ENCODE measurements at places on chromosomes 7 and 10.

DNA sequence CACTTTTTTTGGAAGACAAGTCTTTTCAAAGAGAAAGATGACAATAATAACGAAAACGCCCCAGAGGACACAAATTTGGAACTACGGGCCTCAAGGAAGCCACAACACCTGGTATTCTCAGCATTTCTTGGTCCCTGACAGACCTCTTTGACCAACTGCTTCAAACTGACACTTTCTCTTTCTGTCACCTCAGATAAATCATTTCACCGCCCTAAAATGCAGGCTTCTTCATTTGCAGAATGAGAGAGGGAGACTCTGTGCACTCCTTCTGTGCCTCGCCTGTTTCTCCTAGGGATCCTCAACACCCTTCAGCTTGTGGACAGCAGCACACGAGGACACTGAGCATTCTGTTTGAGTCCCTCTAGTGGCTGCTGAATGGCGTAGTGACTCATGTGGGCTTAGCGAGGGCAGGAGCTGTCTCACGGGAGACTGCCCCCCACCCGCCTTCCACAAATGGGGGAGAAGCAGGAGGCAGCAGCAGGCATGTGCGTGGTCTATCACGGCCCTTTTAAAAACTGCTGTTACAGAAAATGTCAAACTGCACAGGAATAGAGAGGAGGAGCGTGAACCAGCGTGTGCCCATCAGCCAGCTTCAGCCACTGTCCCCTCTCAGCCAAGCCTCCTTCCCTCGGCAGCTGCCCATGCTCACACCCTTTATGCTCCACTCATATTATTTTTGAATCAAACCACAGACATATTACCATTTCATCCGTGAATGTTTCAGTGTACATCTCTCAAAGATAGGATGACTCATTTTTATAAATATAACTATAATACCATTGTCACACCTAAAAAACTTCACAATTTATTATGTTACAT is 41.4 kb downstream of the GSDME start:
- no peak for DNase-seq

GRCh38 chr10:50367732-50368131 is 116.4 kb upstream of the ASAH2 start:
- DNase-seq: peak; percentile 21

DNA sequence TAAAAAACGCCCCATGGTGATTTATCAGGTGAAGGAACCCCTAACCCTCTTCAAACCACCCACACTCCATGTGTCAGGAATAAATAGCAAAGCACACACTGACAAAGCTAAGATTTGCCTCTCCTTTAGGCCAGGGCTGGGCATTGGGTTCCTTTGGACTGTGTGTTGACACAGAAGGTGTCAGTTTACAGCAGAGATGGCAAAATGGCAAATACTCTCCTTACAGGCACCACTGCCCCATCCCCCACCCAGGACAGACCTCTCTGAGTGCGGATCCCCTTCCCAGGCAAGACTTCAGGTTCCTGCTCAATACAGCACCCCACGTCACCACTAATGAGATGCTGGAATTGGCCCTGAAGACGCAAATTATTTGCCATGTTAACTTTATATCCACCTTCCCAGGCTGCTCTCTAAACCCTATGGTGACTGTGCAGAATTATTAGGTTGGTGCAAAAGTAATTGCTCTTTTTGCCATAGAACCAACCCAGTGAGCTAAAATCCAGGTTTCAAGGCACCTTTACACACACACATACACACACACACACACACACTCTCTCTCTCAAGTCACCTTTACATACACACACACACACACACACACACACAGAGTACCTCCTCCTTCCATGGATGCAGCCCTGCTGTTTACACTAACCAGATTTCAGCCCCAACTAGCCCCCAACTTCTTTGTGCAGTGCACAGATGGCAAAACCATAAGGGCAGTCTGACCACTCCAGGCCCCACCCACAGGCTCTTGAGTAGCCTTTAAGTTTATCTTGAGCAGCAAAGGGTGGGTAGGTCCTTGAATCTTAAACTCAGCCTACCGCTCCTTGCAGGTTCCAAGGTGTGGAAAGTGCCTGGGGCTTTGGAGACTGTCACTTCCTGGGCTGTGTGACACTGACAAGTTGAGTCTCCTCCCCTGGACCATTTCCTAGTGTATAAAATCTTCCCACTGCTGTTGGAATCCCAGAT is 4.0 kb upstream of the ZCCHC24 start:
- no peak for DNase-seq

GRCh38 chr7:121525155-121525819 is 129.2 kb upstream of the FAM3C start:
- DNase-seq: no peak

DNA sequence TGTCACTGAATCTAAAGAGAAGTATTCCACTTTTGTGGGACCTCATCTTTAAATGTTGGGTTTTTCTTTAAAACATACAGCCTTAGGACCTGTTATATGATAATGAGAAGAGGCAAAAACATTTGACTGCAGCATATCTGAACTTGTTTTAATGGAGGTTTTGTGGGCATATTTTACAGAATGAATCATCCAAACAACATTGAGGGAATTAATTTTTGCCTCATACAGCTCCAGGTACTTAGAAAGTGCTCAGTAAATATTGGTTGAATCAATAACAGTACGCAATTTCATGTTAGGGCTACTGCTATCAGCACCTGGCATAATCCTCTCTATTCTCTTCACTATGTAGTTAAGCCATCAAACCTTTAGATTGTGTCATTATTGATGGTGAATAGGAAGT is 115.9 kb downstream of the MALRD1 start:
- no peak for DNase-seq

GRCh38 chr10:3465406-3465891 is 292.9 kb upstream of the PITRM1 start:
- peak; percentile 43 for DNase-seq

DNA sequence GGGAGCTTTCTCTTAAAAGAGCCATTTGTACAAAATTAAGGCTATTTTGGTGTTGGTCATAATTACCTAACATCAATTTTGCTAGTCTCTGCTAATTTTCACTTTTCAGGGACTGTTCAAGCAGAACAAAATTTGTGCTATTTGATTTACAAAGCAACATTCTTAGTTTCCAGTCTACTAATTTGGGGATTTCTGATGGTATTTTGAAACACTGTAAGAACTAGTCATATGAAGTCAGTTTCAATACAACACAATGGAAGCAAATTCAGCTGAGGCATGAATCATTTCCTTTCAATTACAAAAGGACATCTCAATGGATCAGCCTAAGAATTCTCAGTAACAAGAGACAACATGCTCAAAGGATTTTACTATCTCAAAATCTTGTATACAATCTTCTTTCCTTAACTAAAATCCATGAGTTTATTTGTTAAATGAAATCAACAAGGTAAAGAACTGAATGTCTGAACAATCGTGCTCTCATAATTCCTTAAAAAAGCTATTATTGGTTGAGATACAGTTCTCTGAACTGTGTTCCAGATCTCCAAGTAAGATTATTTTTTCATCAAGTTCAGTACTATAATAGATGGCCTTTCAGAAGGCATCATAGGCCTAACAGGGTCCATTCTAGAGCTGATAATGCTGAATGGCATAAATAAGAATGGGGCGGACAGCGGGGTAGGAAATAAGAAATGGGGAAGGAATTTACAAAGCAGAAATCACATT is 144.6 kb downstream of the NRCAM start:
- peak; percentile 59 for DNase-seq

DNA sequence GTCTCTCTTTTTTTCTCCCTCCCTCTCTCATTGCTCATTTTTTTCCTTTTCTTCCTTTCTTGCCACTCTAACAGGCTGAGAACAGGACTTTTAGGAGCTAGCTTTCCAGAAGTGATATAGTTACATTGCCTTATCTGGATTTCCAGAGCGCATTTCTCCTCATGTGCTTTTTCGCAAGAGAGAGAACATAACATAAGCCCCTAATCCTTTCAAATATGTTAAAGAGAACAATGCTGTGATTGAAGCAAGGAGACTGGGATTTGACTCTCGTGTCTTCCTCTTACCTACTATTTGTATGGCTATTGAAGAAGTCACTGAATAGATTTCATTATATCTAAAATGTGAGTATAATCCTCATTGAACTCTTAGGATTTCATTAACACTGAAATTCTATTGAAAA is 101.2 kb upstream of the PRPS1L1 start:
- no peak for DNase-seq

GRCh38 chr10:7193369-7193768 is 217.5 kb downstream of the SFMBT2 start:
- no peak for DNase-seq

DNA sequence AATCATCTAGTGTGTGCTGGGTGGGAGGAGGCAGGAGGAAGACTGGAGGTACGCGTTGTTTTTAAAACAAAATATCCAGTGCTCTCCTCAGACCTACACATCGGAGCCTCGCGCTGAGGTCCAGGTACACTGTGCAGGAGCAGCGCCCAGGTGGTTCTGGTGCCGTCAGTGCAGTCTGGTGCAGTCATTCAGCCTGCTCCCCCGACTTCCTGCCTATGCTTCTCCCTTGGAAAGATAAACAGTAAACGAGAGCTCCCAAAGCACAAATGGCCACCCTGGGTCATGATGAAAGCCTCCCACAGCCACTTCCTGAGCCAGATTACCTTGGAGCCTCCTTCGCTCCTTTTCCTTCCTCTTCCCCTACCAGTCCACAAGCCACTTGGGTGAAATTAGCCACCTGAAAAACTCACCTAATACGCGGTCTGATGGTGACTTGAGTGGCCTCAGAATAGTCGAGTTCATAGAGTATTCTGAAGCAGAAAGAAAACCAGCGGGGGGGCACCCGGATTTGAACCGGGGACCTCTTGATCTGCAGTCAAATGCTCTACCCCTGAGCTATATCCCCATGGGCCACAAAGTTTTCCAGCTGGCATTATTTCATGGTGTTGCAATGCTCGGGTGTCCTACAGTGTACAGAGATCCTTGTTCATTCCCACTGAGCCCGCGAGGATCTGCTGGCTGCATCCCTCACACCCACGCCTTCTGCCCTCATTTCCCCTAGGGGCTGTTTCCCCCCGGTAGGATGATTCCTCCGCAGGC is 82.5 kb downstream of the ZNF467 start:
- DNase-seq: peak; percentile 91

- no peak for DNase-seq
Measured at GRCh38 chr7:112076324-112076723, 129.9 kb downstream of the DOCK4 start.

- no peak for DNase-seq
Measured at GRCh38 chr10:95411635-95412034, 120.8 kb upstream of the PDLIM1 start.

DNA sequence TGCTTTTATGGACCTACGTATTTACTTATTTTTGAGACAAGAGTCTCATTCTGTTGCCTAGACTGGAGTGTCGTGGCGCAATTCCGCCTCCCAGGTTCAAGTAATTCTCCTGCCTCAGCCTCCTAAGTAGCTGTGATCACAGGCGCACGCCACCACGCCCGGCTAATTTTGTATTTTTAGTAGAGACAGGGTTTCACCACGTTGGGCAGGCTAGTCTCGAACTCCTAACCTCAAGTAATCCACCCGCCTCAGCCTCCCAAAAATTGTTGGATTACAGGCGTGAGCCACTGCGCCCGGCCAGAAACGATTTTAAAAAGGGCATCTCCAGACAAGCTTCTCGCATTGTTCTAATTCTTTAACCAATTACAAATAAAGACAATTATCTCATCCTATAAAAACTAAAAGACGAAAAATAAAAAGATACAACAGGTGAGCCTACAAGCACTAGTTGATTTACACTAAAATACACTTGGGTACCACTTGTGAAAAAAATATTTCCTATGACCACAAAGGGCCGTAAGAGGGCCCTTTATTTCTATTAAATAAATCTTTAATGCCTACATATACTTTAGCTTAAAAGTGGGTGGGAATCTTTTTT is 2.4 kb downstream of the TRA2A start:
- DNase-seq: no peak

- DNase-seq: peak; percentile 50
Measured at GRCh38 chr10:72875250-72876055, 18.1 kb upstream of the OIT3 start.

GRCh38 chr10:14659626-14660196 is 115.0 kb downstream of the FAM107B start:
- DNase-seq: no peak

- DNase-seq: no peak
Measured at GRCh38 chr7:81685270-81685868, 84.5 kb downstream of the HGF start.

GRCh38 chr10:17394854-17395253 is 59.5 kb downstream of the ST8SIA6 start:
- DNase-seq: no peak

DNA sequence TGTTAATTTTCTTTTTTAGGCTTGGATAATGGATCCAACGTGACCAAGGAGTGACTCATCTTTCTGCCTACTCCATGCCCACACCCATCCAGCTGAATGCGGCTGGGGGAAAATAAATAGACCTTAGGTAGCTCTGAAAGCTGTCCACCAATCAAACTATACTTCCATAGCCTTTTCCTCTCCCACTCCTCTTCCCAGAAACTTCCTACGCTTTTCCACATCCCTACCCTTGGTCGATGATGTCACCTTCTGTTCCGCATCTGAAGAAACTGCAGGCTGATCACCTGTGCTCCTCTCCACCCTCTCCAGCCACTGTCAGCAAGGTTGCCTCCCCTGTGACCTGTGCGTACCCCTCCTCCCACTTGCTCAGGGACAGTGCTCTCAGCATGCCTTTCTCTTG is 359.8 kb upstream of the KLF6 start:
- no peak for DNase-seq

DNA sequence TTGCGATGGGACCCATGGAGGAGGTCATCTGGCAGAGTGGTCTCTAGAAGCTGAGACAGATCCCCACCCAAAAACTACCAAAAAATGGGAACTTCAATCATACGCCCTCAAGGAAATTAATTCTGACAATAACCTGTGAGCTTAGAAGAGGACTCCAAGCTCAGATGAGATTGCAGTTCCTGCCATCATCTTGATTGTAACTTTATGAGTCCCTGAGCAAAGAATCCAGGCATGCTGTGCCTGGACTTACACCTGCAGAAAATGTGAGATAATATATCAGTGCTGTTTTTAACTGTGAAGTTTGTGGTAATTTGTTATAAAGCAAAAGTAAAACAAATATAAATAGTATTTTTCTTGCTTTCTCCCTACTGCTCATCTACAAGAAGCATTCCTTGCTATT is 299.6 kb upstream of the MBL2 start:
- DNase-seq: no peak

- DNase-seq: no peak
Measured at GRCh38 chr7:142709921-142710320, 39.4 kb upstream of the PRSS1 start.

DNA sequence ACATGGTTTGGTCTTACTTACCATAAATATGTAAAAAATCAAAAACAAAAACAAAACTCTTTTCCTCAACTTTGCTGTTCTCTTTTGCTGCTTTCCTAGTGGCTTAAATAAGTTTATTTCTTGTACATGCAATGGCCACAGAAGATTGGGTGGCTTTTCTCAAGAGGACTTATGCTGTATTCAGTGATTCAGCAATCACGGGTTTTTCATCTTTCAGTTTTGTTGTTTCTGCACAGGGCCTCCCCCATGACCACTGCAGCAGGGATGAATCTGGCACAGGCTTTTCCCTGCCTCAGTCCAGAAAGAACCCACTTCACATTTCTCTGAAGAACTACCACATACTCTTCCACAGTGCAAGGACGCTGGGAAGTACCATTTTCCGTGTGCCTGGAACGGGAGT is 355.0 kb downstream of the RNLS start:
- no peak for DNase-seq
